ENCODE measurements at places on chromosomes 4 and X. TPM values are rescaled to one million over a fixed set of nuclear protein-coding genes. Genes with fewer than 3 reads are reported as not detected.

FGF13 gene
- 4.0 TPM for polyA plus RNA-seq

GRIA2 gene
- 0.06 TPM for polyA plus RNA-seq

PAGE2 gene
- polyA plus RNA-seq = 0.35 TPM

GRCh38 chrX:30948051-30948450, 59.0 kb upstream of the TAB3 start:
- DNase-seq = no peak

DNA sequence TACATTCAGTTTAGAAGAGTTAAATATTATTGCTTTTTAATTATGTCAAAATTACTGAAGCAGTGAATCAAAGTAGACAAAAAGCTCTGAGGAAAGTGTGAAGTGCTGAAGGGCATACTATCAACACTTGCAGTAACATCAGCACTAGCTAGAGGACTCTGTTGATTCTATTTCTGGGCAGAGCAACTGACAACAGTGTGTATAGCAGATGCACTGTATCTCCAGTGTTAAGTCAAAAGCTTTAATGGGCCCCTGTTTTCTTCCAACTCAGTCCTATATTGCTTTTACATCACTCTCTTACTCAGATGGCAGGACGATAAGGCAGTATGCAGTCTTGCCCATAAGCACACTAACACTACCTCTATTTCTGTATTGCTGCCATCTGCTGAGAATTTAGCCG, 435.2 kb upstream of the AMOT start:
- no peaks in the 10 kb centered on the region for H3K4me1 ChIP-seq
- no peaks in the 10 kb centered on the region for H3K27me3 ChIP-seq
- no peak overlapping the region for H3K4me3 ChIP-seq

DNA sequence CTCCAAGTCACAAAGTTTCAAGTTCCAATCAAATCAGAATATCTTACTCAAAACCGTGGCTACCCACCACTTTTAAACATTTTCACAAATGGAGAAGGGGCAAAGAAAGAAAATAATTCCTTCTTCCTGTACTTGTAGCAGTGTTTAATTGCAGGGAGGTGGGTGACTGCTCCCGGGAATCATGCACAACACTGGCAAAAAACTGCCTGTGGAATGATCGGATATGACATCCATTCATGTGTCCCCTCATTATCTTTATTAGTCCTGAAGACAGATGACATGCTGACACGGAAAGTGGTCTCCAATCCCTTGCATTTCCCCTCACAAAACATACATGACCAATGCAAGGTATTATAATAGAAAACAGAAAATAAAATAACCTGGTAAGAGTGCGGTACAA, 2.0 kb downstream of the TSPAN5 start:
- no peaks in the 10 kb centered on the region for H3K36me3 ChIP-seq
- no peaks in the 10 kb centered on the region for H3K27me3 ChIP-seq
- H3K4me1 ChIP-seq = peaks cover 44% of the 10 kb centered on the region
- peak overlapping the region; percentile 84 for H3K4me3 ChIP-seq

- H3K36me3 ChIP-seq = no peaks in the 10 kb centered on the region
- H3K27ac ChIP-seq = no peak overlapping the region
- no peak for DNase-seq
- no peaks in the 10 kb centered on the region for H3K27me3 ChIP-seq
Observed at GRCh38 chrX:38935561-38935960, 134.3 kb downstream of the MID1IP1 start.

DNA sequence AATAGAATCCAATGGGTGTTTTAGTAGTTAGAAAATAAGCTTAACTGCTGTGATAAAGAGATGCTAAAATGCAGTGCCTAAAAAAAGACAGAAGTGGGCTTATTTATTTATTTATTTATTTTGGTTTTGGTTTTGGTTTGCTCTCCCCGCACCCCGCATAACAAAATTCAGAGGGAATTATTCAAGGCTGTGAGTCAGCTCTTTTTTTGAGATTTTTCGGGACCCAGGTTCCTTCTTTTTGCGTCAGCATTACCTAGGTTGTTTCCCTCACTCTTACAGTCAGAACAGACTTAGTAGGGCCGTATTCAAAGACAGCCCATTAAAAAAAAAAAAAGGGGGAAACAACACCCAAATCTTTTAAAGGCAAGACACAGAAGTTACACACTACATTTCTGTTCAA, 1495.5 kb upstream of the ADGRL3 start:
- H3K36me3 ChIP-seq = no peaks in the 10 kb centered on the region
- no peak overlapping the region for H3K4me3 ChIP-seq
- no peak for DNase-seq
- H3K4me1 ChIP-seq = no peaks in the 10 kb centered on the region
- no peak overlapping the region for H3K27ac ChIP-seq
- H3K27me3 ChIP-seq = no peaks in the 10 kb centered on the region

DNA sequence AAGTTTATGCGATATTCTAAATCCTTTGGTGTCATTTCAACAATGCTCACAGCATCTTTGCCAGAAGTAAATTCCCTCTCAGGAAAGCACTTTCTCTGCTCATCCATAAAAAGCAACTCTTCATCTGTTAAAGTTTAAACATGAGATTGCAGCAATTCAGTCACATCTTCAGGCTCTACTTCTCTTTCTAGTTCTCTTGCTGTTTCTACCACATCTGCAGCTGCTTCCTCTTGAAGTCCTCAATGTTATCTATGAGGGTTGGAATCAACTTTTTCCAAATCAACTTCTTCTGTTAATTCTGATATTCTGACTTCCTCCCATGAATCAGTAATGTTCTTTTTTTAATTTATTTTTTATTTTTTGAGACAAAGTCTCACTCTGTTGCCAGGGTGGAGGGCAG, 100.9 kb downstream of the LCORL start:
- no peak overlapping the region for H3K27ac ChIP-seq
- no peaks in the 10 kb centered on the region for H3K4me1 ChIP-seq
- no peak for DNase-seq
- H3K27me3 ChIP-seq = no peaks in the 10 kb centered on the region
- H3K36me3 ChIP-seq = no peaks in the 10 kb centered on the region
- H3K4me3 ChIP-seq = no peak overlapping the region

DNA sequence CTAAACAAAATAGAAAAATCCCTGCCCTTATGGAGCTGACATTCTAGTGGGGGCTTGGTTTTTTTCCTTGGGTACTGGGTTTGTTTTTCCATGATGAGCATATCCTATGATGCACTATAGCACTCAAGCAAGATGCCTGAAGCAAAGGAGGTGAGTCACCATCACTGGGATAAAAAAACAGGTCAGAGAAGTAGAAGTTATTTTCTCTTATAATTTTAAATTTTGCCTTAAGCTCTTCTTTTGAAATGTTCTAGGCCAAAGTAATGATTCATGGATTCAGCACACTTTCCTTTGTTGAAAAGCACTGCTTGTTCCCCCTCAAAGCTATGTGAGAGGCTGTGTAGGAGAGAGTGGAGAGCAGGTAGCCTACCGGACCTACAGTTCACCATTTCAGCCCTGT, 15.2 kb upstream of the CXCL2 start:
- no peak overlapping the region for H3K27ac ChIP-seq
- no peaks in the 10 kb centered on the region for H3K36me3 ChIP-seq
- DNase-seq = no peak

- H3K27ac ChIP-seq = no peak overlapping the region
- H3K36me3 ChIP-seq = peaks cover 6% of the 10 kb centered on the region
- DNase-seq = no peak
- H3K27me3 ChIP-seq = no peaks in the 10 kb centered on the region
- no peak overlapping the region for H3K4me3 ChIP-seq
Observed at GRCh38 chr4:184447664-184448063, 26.7 kb downstream of the IRF2 start.

- no peak overlapping the region for H3K27ac ChIP-seq
- DNase-seq = no peak
- H3K4me1 ChIP-seq = no peaks in the 10 kb centered on the region
- H3K27me3 ChIP-seq = no peaks in the 10 kb centered on the region
Observed at GRCh38 chr4:62209757-62210485, 1009.8 kb downstream of the ADGRL3 start.

DNA sequence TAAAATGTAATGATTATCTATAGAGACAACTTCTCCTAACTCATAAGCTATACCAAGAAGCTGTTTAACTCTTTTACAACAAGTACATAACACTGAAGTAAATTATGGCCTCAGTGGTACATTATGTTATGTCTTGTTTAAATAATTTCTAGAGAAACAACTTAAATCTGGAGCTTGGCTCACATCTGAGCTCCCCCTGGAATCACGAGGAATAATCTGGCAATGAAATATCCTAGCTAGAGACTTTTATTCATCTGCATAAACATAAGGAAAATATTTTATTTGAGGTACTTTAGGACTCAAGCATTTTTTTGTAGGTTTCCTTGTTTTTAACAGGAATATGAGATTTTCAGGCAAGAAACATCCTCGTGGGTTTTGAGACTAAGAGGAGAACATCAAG, 354.7 kb upstream of the SLC7A11 start:
- H3K27me3 ChIP-seq = no peaks in the 10 kb centered on the region
- no peak overlapping the region for H3K27ac ChIP-seq
- H3K36me3 ChIP-seq = no peaks in the 10 kb centered on the region
- no peak overlapping the region for H3K4me3 ChIP-seq
- DNase-seq = no peak

DNA sequence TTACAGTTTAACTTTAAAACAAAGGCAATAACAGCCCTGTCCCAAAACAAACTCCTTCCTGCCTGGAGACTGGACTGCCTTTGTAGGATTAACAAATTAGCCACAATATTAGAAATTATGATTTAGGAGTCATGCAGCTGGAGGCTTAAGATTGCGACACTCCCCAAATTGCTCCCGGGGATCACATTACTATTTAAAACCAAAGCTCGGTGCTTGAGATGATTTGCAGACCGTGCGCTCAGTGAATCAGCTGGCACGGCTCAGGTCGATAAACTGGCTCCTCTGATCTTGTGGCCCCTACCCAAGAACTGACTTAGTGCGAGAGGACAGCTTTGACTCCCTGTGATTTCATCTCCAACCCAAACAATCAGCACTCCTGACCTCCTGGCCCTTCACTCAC, 829.3 kb downstream of the NLGN4X start:
- H3K4me1 ChIP-seq = no peaks in the 10 kb centered on the region
- H3K4me3 ChIP-seq = no peak overlapping the region
- H3K27ac ChIP-seq = no peak overlapping the region
- no peaks in the 10 kb centered on the region for H3K27me3 ChIP-seq

All from spleen (tissue), 13 donors.